D721Med (cell line): ENCODE measurements at places on chromosomes 1 and 21.

DNA sequence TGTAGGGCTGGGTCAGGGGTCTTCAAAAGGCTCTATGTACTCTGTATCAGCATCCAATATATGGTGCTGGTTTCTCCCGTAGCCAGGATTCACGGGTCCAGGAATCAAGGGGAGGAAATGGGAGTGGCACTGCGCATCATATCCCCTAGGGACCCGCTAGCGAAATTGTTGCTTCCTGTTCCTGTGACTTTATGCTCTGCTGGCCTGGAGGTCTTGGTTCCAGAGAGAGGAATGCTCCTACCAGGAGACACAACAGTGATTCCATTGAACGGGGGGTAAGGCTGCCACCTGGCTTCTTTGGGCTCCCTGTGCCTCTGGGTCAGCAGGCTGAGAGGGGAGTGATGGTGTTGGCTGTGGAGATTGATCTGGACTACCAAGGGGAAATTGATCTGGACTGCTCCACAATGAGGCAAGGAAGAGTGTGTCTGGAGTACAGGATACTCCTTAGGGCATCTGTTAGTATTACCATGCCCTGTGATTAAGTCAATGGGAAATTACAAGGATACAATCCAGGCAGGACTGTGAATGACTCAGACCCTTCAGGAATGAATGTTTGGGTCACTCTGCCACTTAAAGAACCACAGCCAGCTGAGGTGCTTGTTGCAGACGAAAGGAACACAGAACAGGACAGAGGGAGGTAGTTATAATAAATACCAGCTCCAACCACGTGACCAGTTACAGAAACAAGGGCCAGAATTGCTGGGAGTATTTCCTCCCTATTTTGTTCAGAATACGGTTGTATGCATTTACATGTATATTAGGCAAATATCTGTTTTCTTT lies 10.2 kb downstream of the SPSB1 start:
- DNase-seq, result no peak

DNA sequence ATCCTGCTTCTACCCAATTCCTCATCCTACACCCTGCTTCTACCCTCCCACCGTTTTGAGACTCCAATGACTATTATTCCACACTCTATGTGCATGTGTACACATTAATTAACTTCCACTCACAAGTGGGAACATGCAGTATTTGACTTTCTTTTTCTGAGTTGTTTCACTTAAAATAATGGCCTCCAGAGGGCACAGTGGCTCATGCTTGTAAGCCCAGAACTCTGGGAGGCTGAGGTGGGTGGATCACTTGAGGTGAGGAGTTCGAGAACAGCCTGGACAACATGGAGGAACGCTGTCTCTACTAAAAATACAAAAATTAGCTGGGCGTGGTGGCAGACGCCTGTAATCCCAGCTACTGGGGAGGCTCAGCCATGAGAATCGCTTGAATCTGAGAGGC lies 464.8 kb downstream of the PTBP2 start:
- no peak for DNase-seq

GRCh38 chr1:61481315-61481715 lies 243.6 kb downstream of the TM2D1 start:
- DNase-seq, result no peak

DNA sequence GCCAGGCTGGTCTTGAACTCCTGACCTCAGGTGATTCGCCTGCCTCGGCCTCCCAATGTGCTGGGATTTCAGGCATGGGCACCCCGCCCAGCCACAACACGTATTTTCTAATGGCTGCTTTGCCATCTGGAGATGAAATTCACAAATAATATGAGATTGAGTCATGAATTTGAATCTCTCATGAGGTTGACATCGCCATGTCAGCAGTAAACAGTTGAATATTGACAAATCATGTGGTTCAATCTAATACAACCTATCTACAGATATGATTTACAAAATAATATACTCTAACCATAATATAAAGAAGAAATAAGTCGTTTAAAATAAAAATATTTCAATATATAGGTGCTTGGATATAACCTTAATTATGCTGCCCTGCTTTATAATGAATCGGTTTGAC lies 42.1 kb downstream of the MYOM3 start:
- no peak for DNase-seq

- no peak for DNase-seq
Measured at GRCh38 chr1:194372266-194372665, 1185.9 kb upstream of the B3GALT2 start.

- no peak for DNase-seq
Measured at GRCh38 chr1:10225573-10225972, 15.2 kb downstream of the KIF1B start.

DNA sequence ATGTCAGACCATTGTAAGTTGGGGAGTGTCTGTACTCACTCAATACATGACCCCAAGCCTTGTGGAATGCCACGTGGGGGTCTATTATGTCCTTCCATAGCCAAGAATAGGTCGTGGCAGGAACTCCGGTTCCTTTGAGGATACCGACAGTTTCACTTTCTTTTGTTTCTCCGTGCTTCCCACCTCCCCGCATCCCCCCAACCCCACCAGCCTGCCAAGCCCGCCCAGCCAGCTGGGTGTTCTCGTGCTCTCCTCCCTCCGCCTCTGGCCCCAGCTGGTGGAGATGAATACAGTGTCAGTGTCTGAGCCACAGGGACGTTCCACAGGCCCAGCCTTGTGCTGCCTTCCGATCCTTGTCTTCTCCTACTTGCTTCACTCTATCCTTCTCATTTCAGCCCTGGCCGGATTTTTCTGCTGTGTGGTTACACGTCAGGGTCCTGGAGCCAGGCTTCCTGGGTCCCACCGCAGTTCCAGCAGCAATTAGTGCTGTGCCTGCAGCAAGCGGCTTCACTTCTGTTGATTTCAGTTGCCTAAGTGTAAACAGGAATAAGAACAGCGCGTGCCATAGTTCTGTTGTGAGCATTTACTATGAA lies 4.1 kb upstream of the AGTRAP start:
- DNase-seq, result no peak

DNA sequence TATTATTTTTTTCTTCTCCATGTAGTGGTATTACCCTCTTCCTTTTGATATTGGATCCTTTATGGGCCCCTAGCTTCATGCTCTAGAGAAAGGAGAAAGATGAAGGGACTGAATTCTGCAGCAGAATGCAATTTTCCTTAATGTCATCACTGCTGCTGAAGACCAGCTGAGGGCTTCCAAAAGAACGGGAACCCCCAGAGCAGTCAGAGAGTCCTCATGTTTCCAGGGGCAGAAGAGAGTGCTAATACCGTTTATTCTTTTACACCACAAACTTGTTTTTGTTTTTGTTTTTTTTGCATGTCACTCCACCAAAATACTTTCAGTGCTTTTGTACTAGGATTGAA lies 21.1 kb upstream of the TBX15 start:
- no peak for DNase-seq

- no peak for DNase-seq
Measured at GRCh38 chr1:228178737-228179684, 13.4 kb downstream of the IBA57 start.

GRCh38 chr1:68339505-68339904 lies 107.2 kb upstream of the WLS start:
- no peak for DNase-seq

GRCh38 chr1:25805863-25806225 lies 5.9 kb downstream of the SELENON start:
- no peak for DNase-seq

- no peak for DNase-seq
Measured at GRCh38 chr1:78491451-78492071, 787 bp downstream of the PTGFR start.

- DNase-seq, result no peak
Measured at GRCh38 chr1:209831615-209832014, 3.8 kb downstream of the UTP25 start.

DNA sequence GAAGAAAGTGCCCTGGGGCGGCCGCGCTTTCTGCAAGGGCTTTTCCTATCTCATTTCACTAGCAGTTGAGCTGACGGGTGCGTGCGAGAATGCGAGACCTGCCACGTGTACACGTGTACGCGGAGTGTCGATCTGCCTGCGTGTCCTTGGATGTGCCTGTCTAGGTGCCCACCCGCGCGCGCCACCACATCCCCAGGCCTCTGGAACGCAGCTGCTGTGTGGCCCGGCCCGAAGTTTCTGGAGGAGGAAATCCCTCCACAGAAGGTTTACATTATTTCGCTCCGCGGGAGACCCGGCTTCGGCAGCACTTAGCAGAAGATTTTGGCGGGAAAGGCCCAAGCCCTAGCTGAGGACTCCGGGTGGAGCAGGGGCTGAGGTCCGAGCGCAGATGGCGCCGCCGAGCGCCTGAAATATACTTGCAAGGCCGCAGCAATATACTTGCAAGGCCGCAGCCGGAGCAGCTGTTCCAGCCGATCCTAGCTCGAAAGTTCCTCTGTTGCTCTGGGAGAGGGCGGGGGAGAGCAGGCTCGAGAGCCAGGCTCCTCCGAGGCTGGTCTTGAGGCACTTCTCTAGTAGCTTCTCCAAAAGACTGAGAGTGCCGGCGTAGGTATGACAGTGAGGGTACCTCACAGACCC lies 3.9 kb downstream of the TBX15 start:
- DNase-seq, result no peak

GRCh38 chr1:14742181-14742980 lies 143.9 kb downstream of the KAZN start:
- DNase-seq, result no peak

GRCh38 chr1:43824795-43825194 lies 108.8 kb upstream of the ARTN start:
- no peak for DNase-seq

DNA sequence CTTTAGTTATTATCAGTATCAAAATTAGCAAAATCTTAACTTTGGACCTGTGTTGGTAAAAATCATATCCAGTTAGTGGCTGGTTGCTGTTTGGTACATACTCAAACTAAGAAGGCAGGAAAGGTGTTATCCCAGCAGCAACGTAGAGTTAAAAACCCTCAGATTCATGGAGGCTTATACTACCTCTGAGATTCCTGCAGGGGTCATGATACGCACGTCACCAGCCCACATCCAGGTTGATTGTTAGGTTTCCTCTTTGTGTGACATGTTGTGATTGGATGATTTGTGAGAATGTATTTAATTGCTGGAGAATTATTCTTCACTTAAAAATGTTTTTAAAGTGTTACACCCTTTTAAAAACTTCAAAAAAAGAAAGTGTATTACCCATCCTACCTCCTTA lies 423.3 kb upstream of the ADGRL2 start:
- no peak for DNase-seq

GRCh38 chr21:27314131-27314530 lies 347.2 kb upstream of the ADAMTS5 start:
- no peak for DNase-seq

- no peak for DNase-seq
Measured at GRCh38 chr1:1287288-1288110, 7.3 kb downstream of the SCNN1D start.
